Activated CD4-positive, alpha-beta T cell treated with anti-CD3 and anti-CD28 coated beads for 36 hours (primary cell): ENCODE measurements at places on chromosomes 11 and 22. TPM values are rescaled to one million over a fixed set of nuclear protein-coding genes. Genes with fewer than 3 reads are reported as not detected.
A peak's percentile ranks its signal among the peaks of the same experiment; 100 is the strongest.

CASP5 gene
- total RNA-seq: not detected

DNA sequence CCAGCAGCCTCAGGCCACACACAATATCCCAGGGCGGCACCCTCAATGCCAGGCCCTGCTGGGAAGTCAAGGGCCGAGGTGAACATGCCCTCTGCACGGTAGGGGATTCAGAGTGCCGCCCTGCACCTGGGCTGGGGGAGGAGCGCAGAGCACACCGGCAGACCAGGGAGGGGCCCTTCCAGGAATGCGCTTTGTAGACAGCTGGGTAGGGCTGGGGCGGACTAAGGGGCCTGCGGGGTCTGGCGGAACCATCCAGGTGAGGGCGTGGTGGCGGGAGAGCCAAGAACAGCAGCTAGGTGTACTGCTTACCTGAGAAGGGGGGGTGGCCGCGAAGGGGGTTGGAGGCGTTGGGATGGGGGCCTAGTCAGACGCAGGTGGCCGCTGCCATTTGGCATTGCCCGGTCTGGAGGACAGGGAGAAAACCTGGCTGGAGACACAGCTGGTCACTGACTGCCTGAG lies 26.0 kb downstream of the DUSP8 start:
- no peak overlapping the region for H3K27ac ChIP-seq
- H3K4me1 ChIP-seq: peaks cover 2% of the 10 kb centered on the region
- H3K4me3 ChIP-seq: peak overlapping the region; percentile 17
- DNase-seq: no peak
- peaks cover 23% of the 10 kb centered on the region for H3K27me3 ChIP-seq
- no peaks in the 10 kb centered on the region for H3K36me3 ChIP-seq

- H3K27me3 ChIP-seq: peaks cover 9% of the 10 kb centered on the region
- H3K27ac ChIP-seq: no peak overlapping the region
- no peaks in the 10 kb centered on the region for H3K4me1 ChIP-seq
- no peak overlapping the region for H3K4me3 ChIP-seq
- H3K36me3 ChIP-seq: no peaks in the 10 kb centered on the region
These were observed 73.6 kb upstream of the EIF3M start for GRCh38 chr11:32510039-32510438.

KDM4E gene
- not detected for total RNA-seq

DNA sequence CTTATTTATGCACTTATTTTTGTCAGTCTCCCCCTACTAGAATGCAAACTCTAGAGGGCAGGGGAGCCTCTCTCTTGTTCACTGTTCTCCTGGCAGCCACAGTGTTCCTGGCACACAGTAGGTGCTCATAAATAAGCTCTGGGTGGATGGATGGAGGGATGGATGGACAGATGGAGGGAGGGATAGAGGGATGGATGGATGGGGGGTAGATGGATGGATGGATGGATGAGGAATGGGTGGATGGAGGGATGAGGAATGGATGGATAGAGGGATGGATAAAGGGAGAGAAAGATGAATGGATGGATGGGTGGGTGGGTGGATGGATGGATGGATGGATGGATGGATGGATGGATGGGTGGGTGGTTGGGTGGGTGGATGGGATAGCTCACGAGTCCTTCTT lies 13.5 kb downstream of the PVALB start:
- H3K27me3 ChIP-seq: peaks cover 9% of the 10 kb centered on the region
- no peak overlapping the region for H3K4me3 ChIP-seq
- no peak for DNase-seq
- no peaks in the 10 kb centered on the region for H3K36me3 ChIP-seq
- peaks cover 8% of the 10 kb centered on the region for H3K4me1 ChIP-seq

GRCh38 chr11:103344886-103345285 lies 235.7 kb downstream of the DYNC2H1 start:
- no peaks in the 10 kb centered on the region for H3K27me3 ChIP-seq
- no peaks in the 10 kb centered on the region for H3K36me3 ChIP-seq
- no peak overlapping the region for H3K27ac ChIP-seq

- DNase-seq: no peak
- H3K27ac ChIP-seq: no peak overlapping the region
- H3K27me3 ChIP-seq: peaks cover 10% of the 10 kb centered on the region
- H3K4me1 ChIP-seq: no peaks in the 10 kb centered on the region
These were observed 375.0 kb downstream of the NTM start for GRCh38 chr11:131745405-131745804.

DNA sequence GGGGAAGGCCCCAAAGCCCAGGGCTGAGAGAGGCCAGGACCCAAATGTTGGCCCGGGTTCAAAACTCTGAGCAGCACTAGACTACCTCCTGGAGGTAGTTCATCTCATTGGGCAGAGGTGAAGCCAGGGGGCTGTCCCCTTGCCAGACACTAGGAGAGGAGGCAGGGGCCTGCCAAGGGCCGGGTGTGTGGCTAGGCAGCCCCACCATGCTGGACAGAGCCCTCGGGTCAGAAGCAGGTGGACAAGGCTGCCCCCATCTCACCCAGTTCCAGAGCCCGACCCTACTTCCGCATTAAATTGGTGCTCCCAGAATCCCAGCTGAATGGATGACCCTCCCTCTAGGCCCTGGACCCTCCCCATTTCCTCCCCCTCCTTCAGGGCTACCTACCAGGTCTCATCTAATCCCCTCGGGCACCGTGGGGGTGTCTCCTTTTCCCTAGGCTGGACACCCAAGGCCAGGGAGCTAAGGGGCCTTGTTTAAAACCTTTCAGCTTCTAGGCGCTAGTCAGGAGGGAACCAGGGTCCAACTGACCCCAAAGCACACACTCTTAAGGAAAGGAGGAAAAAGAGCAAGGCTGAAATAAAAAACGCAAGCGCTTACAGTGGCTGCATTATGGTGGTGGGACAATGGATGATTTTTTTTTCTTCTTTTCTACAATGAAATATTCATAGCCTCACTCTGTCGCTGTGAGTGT lies 72.1 kb upstream of the TCF20 start:
- peak overlapping the region; percentile 52 for H3K4me3 ChIP-seq
- peaks cover 9% of the 10 kb centered on the region for H3K4me1 ChIP-seq
- DNase-seq: no peak
- no peak overlapping the region for H3K27ac ChIP-seq

GRCh38 chr11:67601098-67601497 lies 5.6 kb upstream of the NDUFV1 start:
- H3K4me3 ChIP-seq: no peak overlapping the region
- no peak overlapping the region for H3K27ac ChIP-seq
- no peak for DNase-seq
- peaks cover 4% of the 10 kb centered on the region for H3K4me1 ChIP-seq
- no peaks in the 10 kb centered on the region for H3K36me3 ChIP-seq

- H3K4me3 ChIP-seq: no peak overlapping the region
- H3K27ac ChIP-seq: no peak overlapping the region
- H3K27me3 ChIP-seq: no peaks in the 10 kb centered on the region
- peak; percentile 91 for DNase-seq
- H3K4me1 ChIP-seq: no peaks in the 10 kb centered on the region
These were observed 19.3 kb upstream of the FXYD2 start for GRCh38 chr11:117843666-117844484.

DNA sequence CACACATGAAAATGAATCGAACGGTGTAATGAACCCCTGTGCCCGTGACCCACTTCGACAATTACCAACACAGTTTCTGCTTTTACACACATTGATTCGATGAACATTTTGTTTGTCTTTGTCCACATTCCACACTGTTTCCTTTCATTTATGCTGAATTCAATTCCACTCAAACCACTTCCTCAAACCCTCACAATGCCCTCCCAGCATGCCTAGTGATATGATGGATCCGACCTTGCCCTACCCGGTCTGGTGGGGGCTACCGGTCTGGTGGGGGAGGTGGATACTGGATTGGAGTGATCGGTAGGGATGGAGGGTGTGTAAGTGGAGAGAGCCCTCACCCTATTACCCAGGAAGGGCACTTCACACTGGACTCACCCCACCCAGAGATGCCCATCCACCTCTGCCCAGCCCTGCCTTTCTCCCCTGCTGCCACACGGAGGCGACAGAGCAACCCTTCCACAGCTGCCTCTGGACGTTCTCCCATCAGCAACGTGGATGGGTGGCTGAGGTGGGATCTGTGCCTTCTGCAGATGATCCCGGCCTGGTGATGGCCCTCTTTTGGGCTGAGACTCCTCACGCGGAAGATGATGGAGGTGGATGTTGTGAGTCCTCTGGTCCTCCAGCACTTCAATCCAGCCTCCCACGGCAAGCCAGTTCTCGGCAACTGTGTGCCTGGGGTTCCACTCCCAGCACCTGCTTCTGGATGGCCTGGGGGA lies 33.0 kb upstream of the P2RY2 start:
- H3K27ac ChIP-seq: no peak overlapping the region
- peaks cover 2% of the 10 kb centered on the region for H3K27me3 ChIP-seq
- no peaks in the 10 kb centered on the region for H3K36me3 ChIP-seq
- peak overlapping the region; percentile 40 for H3K4me3 ChIP-seq
- peak; percentile 77 for DNase-seq

DNA sequence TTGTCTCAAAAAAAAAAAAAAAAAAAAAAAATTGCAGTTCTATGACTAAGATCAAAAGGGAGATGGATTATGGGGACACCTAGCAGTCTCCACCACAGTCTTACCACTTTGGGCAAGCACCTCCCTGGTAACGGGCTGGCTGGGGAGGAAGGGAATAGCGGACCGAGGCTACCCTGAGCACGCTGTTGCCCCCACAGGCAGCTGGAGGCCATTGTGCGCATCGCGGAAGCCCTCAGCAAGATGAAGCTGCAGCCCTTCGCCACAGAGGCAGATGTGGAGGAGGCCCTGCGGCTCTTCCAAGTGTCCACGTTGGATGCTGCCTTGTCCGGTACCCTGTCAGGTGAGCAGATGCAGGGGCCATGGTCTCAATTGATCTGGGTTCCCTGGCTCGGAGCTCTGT lies 21.2 kb downstream of the MCM5 start:
- H3K36me3 ChIP-seq: peaks cover 57% of the 10 kb centered on the region
- no peak overlapping the region for H3K27ac ChIP-seq
- no peaks in the 10 kb centered on the region for H3K4me1 ChIP-seq
- no peak overlapping the region for H3K4me3 ChIP-seq
- no peaks in the 10 kb centered on the region for H3K27me3 ChIP-seq

LRRC56 gene
- 0.98 TPM for total RNA-seq

GRCh38 chr11:86896441-86896841 lies 58.8 kb downstream of the FZD4 start:
- H3K27ac ChIP-seq: no peak overlapping the region
- H3K4me1 ChIP-seq: no peaks in the 10 kb centered on the region
- H3K36me3 ChIP-seq: no peaks in the 10 kb centered on the region
- no peaks in the 10 kb centered on the region for H3K27me3 ChIP-seq
- no peak for DNase-seq
- H3K4me3 ChIP-seq: no peak overlapping the region

TBC1D22A gene
- total RNA-seq: 36.0 TPM

TRIM48 gene
- not detected for total RNA-seq

DNA sequence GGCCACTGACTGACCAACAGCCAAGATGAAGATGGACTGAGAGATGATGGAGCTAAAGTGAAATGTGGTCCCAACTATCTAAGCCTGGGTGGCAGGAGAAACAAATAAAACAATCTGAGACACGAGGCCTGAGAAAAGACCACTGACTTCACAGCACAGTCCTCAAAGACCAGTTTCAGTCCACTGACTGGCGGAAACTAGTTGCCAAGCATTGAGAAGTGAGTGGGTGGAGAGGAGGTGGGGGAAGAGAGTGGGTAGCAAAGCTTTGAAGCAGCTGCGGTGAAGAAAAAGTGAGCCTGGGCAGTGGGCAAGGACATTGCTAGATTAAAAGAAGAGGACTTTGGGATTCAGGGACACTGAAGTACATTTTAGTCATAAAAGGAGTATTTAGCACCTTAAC lies 1.9 kb downstream of the MS4A1 start:
- H3K27ac ChIP-seq: no peak overlapping the region
- no peak overlapping the region for H3K4me3 ChIP-seq
- DNase-seq: no peak
- peaks cover 8% of the 10 kb centered on the region for H3K4me1 ChIP-seq
- peaks cover 7% of the 10 kb centered on the region for H3K27me3 ChIP-seq

DNA sequence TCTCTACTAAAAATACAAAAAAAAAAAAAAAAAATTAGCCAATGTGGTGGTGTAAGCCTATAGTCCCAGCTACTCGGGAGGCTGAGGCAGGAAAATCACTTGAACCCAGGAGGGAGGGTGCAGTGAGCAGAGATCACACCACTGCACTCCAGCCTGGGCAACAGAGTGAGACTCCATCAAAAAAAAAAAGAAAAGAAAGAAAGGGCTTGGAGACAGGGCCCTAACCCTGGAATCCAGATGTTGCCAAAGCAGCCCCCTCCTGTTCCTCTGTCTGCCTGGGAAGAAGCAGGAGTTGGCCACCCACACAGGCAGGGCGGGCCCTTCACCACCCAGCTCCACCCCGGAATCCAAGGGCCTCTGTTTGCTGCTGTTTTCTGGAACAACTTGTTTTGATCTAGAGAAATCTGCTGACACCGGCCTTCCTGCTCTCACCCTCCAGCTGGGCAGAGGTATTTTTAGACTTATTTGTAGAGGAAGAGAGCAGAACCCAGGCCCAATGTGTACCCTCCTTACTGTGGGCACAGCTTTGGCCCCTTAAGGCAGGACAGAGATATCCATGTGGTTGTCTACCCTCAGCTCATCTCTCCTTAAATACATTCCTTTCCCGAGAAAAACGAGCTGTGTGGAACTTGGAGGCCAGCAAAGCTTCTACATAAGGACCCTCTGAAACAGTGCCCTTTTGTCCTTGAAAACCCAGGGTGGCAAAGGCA lies 2.7 kb upstream of the NEAT1 start:
- peaks cover 37% of the 10 kb centered on the region for H3K4me1 ChIP-seq
- H3K27me3 ChIP-seq: peaks cover 6% of the 10 kb centered on the region
- peak overlapping the region; percentile 99 for H3K27ac ChIP-seq

CPT1A gene
- 25.4 TPM for total RNA-seq

APLNR gene
- not detected for total RNA-seq

DNA sequence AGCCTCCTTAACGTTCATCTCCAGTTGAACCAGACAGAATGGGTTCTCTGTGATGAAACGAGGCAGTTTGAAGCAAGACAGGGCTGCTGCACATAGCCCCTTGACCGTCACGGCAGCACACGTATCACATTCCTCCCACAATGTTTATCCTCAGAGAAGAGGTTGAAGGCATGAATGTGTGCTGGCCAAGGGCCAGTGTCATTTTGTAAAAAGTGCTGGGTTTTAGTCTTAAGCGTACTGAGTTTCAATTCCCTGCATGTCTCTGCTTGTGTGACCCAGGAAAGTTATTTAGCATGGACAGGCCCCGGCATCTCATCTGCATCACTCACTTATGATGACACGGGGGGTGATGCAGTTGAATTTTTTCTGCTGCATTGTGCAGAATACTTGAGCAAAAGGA lies 31.6 kb downstream of the TTC12 start:
- no peaks in the 10 kb centered on the region for H3K4me1 ChIP-seq
- no peak overlapping the region for H3K4me3 ChIP-seq
- no peaks in the 10 kb centered on the region for H3K27me3 ChIP-seq
- peaks cover 27% of the 10 kb centered on the region for H3K36me3 ChIP-seq
- H3K27ac ChIP-seq: no peak overlapping the region
- no peak for DNase-seq

BAIAP2L2 gene
- 0.88 TPM for total RNA-seq

DNA sequence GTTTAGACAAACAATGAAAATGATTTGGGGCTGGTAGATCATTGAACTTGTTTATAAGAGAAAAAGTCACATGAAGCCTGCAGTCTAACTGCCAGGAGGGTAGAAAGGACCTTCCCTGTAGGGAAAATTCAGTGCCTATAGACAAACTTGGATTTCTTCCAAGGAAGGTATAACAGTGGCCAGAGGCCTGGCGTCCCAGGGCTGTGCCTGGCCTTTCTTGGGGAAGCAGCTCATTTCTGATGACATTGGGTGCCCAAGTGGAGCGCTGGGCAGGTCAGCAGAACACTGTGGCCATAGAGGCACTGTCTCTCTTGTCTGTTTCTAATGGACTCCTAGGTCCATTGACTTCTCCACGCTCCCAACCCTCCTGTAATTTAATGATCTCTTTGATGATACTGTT lies 6.6 kb upstream of the FXYD6 start:
- H3K4me1 ChIP-seq: peaks cover 2% of the 10 kb centered on the region
- H3K27me3 ChIP-seq: peaks cover 11% of the 10 kb centered on the region
- no peak for DNase-seq

GRCh38 chr11:122273476-122274191 lies 157.6 kb upstream of the BLID start:
- H3K4me3 ChIP-seq: no peak overlapping the region
- no peak for DNase-seq
- H3K4me1 ChIP-seq: no peaks in the 10 kb centered on the region

CHRNA10 gene
- 1.1 TPM for total RNA-seq
